ENCODE measurements at places on chromosomes 4 and X.

GRCh38 chr4:163663454-163664225 lies 169.2 kb downstream of the TMA16 start:
- no peak for DNase-seq

- DNase-seq: no peak
These were observed 5.8 kb downstream of the ANOS1 start for GRCh38 chrX:8726031-8726652.

- no peak for DNase-seq
These were observed 210.4 kb downstream of the PALLD start for GRCh38 chr4:168707205-168707604.

DNA sequence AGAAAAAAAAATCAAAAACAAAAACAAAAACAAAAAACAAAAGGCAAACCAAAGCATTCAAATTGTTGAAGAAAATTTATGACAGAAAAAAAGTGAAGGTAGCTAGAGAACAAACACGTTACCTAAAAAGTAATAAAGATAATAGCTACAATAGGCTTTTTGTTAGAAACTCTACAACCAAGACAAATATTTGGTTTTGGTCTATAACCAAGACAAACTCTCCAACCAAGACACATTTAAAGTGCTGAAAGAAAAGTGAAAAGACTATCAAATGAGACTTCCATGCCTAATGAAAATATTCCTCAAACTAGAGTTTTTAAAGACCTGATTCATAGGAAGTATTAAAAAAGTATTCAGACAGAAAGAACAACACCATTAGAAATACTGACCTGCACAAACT lies 391.9 kb upstream of the NDST4 start:
- no peak for DNase-seq

DNA sequence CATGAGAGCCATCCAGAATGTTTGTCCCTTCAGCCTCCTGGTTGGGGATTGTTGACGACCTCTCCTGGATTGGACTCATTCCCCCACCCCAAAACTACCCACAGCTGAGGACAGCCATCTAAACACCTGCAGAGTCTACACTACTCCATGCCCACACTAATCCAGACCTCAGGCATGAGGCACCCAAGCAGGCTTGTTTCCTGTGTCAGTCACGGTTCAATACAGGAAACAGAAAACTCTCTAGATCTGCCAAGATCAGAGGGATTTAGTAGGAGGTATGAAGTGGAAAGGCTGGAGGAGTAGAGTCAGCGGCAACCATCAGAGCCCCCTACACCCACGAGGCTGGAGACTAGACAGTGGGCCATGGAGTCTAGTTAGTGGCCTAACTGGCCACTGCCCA lies 37.7 kb downstream of the HAND2 start:
- no peak for DNase-seq

DNA sequence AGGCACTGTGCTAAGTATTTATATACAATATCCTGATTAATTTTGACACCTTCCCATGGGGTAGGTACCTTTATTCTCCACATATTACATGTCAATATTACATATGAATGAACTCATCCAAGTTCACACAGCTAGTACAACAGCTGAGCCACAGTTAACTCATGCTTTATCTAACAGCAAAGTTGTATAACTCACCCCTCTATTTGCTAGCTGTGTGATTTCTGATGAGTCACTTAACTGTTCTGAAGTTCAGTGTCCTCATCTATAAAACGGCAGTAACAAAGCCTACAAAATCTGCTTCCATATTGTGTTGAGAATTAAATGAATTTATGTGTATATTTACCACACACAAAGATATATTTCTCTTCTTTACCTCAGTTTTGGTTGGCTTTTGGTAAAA lies 48.2 kb upstream of the KDR start:
- no peak for DNase-seq

DNA sequence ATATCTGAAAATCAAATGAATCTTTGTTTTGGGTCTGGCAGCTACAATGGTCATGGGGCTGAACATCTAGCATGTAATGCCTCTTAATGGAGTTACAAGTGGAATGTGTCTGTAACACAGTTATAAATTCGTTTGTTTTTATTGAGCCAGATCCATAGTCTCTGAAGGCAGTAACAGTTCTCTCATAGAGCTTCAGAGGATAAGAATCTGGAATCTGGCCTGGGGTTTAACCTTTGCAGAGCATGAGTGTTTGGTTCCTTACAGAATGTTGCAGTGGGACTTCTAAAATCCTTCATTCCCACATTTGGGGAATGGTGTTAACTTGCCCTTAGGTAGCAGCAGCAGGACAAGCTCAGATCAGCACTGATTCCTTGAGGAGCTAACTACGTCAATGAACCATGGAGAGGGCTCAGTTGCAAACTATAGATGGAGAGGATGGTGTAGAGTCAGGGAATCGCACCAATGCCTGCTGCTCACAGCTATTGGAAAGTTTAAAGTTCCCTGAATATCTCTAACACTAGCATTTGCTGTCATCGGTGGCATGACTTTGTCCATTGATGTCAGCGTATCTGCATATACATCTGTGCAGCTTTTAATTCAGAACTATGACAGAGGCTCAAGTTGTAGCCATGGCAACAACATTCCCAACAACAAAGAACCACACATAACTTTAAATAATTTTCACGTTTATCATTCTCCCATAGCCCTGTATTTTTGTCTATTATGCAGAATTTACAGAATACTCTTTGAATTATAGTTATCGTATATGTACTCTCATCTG lies 72.2 kb downstream of the RASGEF1B start:
- DNase-seq: no peak

GRCh38 chr4:44817930-44818329 lies 91.6 kb upstream of the GNPDA2 start:
- no peak for DNase-seq

DNA sequence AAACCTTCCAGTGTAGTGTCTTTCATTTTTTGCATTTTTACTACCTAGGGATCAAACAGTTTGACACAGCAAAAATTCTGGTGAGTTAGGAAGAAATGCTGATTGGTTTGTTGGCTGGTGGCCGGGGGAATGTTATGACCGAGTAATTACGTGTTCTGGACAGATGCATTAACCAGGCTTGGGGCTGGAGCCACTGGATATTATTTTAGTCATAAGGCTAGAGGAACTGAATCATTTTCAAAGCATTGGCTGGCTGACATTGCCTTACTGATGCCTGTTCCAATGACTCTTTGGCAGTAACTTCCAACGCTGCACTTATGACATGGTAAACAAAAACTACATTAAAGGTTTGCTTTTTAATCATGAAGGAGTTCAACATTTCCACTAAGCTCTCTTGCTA lies 84.6 kb downstream of the FBXO8 start:
- no peak for DNase-seq

- DNase-seq: no peak
These were observed 237.5 kb upstream of the GLRA2 start for GRCh38 chrX:14291666-14292500.

GRCh38 chr4:163191999-163192398 lies 25.3 kb upstream of the NAF1 start:
- no peak for DNase-seq

DNA sequence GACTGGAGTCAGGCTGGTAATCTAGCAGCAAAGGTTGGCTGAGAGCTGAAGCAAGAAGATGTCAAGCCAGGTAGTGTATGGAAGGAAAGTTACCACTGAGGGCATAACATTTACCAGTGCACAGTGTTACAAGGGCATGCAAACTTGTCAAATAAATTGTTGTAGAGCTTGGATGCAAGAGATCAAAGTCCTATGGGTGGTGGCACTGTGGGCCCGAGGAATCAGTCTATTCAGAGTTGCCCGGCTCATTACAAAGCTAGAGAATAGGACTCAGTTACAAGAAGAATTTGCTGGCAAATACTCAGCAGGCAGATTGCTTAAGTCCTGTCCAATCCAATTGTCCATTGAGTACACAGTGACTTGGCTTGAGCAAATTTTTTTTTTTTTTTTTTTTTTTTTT lies 2043.8 kb downstream of the ARAP2 start:
- no peak for DNase-seq

GRCh38 chrX:48938721-48939425 lies 18.5 kb downstream of the OTUD5 start:
- DNase-seq: no peak

DNA sequence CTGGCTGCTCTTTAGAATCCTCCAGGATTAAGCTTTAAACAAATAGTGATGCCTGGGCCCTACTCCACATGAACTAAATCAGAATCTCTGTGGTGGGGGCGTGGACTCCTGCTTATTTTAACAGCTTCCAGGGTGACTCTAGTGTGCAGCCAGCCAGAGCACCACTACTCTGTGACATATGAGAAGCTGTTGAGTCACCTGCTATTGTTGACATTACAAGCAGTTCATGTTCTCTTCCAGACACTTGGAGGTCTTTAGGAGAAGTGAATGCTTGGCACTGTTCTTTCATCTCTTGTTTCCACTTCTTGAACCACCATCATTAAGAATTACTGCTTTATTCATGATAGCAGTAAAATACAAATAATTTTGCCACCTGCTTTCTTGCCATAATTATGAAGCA lies 426 bp upstream of the C4orf51 start:
- no peak for DNase-seq

- no peak for DNase-seq
These were observed 41.3 kb downstream of the RBMX start for GRCh38 chrX:136839196-136839595.

GRCh38 chr4:102392033-102392744 lies 46.9 kb upstream of the SLC39A8 start:
- DNase-seq: no peak

- DNase-seq: peak; percentile 1
These were observed 51.5 kb downstream of the PSAPL1 start for GRCh38 chr4:7383266-7383665.

GRCh38 chr4:10347815-10348214 lies 109.4 kb downstream of the ZNF518B start:
- DNase-seq: no peak

- no peak for DNase-seq
These were observed 107.2 kb downstream of the GPR143 start for GRCh38 chrX:9658409-9658808.

DNA sequence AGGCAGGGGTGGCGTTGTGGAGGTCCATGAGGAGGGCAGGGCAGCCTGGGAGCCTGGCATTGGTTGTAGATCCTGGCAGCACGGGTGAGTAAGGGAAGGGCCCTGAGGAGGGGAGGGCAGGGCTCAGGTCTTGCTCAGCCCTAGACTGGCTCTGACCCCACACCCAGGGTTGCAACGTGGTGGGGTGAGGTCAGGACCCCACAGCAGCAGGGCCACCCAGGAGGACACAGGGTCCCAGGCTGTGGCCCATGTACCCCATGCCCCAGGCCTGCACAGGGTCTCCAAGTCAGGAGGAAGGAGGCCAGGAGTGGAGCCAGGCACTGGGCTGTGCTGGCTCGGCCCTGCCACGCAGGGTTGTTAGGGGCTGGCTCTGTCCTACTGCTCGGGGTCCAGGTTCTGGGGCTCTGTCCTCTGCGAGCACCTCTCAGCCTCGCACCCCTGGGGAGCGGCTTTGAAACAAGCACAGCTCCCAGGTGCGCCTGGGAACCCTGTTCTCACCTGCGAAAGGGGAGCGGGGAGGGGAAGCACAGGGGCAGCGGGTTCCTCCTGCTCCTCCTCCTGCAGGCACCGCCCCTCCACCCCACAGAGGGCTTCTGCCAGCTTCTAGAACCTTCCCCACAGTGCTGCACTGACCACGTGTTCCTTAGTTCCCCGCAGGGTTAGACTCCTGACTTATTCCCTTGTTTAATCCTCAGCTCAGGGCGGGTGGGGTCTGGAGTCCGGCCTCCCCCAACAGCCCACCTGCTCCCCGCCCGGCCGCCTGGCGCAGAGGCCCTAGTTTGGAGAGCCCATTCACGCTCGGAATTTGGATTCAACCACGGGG lies 20.4 kb downstream of the MSANTD1 start:
- no peak for DNase-seq

DNA sequence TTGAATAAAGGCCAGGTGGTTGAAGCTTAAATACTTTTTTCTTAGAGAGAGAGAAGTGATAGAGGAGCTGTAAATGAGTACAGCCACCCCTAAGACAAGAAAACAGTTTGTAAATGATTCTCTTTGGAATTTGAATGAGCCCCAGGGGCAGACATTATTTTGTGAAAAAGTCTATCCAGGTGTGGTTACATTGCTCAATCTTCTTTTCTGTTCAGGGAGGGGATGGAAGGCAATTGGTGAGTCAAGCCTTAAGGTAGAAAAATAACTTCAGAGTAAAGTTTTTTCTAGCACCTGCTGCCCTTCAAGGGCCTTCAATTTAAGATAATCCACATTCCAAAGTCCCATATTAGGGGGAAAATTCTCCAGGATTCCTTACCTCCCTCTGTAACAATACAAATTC lies 646.7 kb downstream of the PDHA2 start:
- DNase-seq: no peak

DNA sequence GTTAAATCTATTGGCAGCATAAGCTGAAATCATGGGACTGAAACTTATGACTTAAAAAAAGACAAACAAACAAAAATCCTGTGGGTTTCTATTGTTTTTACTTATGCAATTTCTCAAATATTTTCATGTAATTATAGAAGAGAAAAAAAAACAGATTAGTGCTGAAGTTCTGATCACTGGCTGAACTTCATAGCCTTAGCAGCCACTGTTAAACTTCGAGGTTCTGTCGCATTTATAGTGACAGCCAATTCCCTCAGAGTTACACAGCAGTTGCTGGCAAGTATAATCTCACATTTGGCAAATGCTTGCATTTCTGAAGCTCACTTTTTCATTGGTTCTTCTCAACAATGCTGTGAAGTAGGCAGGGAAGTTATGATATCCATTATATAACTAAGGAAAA lies 748.9 kb upstream of the MAGEB2 start:
- DNase-seq: no peak

DNA sequence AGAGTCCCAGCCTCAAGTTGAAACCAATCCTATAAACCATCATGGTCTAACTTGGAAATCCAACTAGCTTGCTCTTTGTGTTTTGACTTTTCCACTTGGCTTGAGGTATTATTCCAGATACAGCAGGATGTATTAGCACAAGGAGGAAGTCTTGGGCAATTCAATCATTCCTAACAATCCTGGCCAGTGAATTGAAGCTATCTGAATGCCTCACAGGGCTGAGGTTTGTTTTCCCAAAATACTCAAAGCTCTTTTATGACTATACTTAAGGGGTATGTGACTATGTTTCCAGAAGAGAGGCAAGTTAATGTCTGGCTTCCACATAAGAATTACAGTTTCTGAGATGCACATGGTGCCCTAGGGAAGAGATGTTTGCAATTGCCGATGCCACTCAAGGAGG lies 66.8 kb upstream of the SH3RF1 start:
- DNase-seq: no peak

DNA sequence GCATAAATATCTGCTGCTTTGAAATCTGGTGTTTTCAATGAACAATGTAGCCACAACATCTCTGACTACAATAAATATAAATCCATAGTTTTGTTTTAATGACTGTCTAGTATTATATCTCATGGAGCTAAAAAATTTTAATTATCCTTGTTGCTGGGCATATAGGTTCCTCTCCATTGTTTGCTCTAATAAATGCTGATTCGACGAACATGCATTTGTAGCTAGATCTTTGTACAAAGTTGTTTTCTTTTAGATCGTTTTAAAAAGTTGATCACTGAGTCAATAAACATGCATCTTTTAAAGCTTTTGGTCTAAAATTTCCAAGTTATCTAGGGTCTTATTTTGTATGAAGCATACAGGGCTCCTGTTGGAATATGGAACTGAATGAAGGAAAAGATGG lies 130.5 kb upstream of the GPR101 start:
- no peak for DNase-seq

All from endothelial cell (in vitro differentiated cells).